ENCODE measurements at places on chromosomes 1 and 21. TPM values are rescaled to one million over a fixed set of nuclear protein-coding genes. Genes with fewer than 3 reads are reported as not detected.

DNA sequence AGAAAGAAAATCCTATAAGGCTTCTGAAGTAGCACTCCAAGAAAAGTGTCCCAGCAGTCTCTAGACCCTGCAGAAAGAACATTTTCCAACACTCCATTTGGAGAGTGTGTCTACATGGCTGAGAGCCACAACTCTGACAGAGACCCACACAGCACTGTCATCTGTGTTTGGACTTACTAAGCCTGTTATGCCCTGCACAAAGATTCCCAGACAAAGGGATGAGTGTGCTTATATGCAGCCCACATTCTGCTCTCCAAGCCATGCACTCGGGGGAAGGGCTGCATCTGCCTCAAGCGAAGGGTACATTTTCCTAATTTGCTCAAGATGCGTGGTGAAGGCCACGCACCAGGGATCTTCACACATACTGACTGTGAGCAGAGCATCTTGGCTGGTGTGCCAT, 24.4 kb upstream of the SLAMF6 start:
- H3K4me3 ChIP-seq: no peak overlapping the region
- DNase-seq: no peak
- no peaks in the 10 kb centered on the region for H3K27me3 ChIP-seq
- no peak overlapping the region for H3K27ac ChIP-seq
- H3K36me3 ChIP-seq: peaks cover 36% of the 10 kb centered on the region

- no peak overlapping the region for H3K27ac ChIP-seq
- no peaks in the 10 kb centered on the region for H3K27me3 ChIP-seq
- no peaks in the 10 kb centered on the region for H3K4me1 ChIP-seq
- no peak overlapping the region for H3K4me3 ChIP-seq
These were observed 16.2 kb downstream of the MTOR start for GRCh38 chr1:11245904-11246719.

DNA sequence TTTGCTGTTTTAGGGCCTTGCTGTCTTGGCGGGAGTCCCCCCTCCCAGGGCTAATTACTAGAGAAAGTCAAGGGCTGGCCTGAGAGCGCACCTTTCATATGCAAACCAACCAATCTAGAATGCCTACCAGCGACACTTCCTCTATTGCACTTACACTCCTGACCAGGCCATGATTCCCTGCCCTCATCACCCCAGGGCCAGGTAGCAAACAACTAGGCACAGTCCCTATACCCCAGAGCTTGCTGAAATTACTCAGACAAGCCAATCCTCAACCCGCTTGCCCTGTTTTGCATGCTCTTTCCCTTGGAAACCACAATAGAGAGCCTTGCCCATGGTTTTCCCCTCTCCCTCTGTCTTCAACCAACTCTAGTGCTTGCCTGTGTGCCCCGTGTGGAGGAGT, 70.3 kb downstream of the URB2 start:
- no peak for DNase-seq
- H3K27ac ChIP-seq: no peak overlapping the region
- H3K4me3 ChIP-seq: no peak overlapping the region
- peaks cover 4% of the 10 kb centered on the region for H3K27me3 ChIP-seq
- H3K4me1 ChIP-seq: peaks cover 23% of the 10 kb centered on the region

GRCh38 chr1:241773991-241774390, 74.0 kb upstream of the EXO1 start:
- peaks cover 8% of the 10 kb centered on the region for H3K27me3 ChIP-seq
- H3K36me3 ChIP-seq: no peaks in the 10 kb centered on the region
- no peak overlapping the region for H3K4me3 ChIP-seq
- no peaks in the 10 kb centered on the region for H3K4me1 ChIP-seq

- H3K4me3 ChIP-seq: no peak overlapping the region
- no peak for DNase-seq
These were observed 3.6 kb downstream of the NOC2L start for GRCh38 chr1:955474-955873.

DNA sequence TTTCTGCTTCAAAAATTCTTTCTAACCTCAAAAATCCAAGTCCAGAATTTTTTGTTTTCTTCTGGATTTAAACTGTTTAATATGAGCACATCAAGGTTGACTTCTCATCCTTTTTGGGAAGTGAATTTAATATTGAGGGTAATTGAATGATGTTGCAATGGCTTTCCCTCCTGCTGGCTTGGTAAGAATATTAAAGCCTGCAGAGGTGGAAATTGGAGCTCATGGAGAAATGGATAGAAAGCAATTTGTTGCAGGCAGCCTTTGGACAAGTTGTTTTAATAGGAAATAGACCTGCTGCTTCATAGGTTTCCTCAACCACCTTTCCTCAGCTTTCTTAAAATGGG, 124.7 kb downstream of the SYT2 start:
- no peak for DNase-seq
- H3K27ac ChIP-seq: no peak overlapping the region
- no peak overlapping the region for H3K4me3 ChIP-seq
- H3K27me3 ChIP-seq: peaks cover 1% of the 10 kb centered on the region
- H3K4me1 ChIP-seq: peaks cover 9% of the 10 kb centered on the region
- peaks cover 2% of the 10 kb centered on the region for H3K36me3 ChIP-seq

DNA sequence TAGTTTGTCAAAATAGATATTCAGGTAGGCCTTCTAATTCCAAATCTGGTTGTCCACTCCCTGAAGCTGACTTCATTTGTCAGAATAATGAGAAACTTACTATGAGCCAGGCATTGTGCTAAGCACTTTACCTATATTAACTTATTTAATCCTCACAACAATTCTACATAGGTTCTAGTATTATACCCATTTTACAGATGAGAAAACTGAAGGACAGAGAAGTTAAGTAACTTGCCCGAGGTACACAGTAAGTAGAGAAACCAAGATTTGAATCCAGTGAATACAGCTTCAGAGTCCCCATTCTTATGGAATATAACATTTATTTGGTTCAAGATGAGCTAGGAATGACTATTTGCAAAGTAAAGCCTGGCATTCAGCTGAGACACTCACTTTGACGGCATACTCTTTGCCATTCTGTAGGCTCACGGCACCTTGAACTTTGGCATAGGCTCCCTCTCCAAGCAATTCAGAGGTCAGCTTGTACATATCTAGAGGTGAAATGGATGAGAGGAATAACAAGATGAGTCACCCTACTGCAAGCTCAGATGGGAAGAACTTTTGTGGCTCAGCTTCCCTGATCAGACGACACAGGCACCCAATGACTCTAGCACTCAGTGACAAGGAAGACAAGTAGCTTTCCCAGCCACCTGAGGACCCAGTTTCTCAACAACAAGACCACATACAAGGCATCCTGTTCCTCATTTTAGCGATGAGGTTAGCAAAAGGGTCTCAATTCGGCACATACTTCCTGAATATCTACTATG, 23.7 kb downstream of the MKNK1 start:
- H3K4me1 ChIP-seq: peaks cover 58% of the 10 kb centered on the region
- peak overlapping the region; percentile 96 for H3K27ac ChIP-seq
- H3K36me3 ChIP-seq: peaks cover 53% of the 10 kb centered on the region
- no peak for DNase-seq

DYNLT5 gene
- not detected for total RNA-seq

KLHDC9 gene
- total RNA-seq: not detected

USH2A gene
- total RNA-seq: not detected

EPHA8 gene
- total RNA-seq: not detected
